Stimulated activated CD8-positive, alpha-beta memory T cell treated with anti-CD3 and anti-CD28 coated beads, Interleukin-4, amount 100 ng/mL, for 24 hours (primary cell): ENCODE measurements at places on chromosomes 1 and 21.

DNA sequence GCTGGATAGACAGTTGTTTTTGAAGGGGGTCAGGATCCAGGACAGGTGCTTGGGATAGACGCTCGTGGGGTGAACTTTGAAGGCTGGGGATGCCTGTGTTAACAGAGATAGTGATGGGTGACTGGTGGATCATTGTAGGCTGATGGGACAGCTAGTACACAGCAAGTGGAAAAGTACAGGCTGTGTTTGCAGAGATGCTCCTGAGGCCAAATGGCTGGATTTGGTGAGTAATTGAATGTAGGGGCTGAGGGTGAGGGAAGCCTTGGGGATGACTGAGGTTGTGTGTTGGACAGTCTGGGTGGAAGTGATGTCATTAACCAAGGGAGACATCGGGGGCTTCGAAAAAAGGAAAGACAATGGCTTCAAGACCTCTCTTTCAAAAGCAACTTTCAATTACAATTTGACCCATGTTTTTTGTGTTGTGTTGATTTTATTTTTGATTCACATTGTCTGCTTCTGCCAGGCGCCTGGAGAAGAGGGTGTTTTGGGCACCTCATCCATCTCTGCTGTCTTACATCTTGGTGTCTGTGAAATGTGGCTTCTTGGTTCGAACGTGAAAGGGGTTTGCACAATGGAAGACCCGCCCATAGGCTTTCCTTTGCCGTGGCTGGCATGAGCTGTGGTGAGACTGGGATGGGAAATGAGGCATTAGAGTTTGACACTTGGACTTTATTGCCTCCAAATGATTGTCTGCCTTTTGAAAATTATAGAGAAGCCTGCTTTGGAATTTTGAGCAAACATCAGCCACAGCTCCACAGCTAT is 147.5 kb downstream of the FOXD2 start:
- no peak for DNase-seq

GRCh38 chr1:238279694-238280380 is 389.1 kb upstream of the ZP4 start:
- DNase-seq: no peak

DNA sequence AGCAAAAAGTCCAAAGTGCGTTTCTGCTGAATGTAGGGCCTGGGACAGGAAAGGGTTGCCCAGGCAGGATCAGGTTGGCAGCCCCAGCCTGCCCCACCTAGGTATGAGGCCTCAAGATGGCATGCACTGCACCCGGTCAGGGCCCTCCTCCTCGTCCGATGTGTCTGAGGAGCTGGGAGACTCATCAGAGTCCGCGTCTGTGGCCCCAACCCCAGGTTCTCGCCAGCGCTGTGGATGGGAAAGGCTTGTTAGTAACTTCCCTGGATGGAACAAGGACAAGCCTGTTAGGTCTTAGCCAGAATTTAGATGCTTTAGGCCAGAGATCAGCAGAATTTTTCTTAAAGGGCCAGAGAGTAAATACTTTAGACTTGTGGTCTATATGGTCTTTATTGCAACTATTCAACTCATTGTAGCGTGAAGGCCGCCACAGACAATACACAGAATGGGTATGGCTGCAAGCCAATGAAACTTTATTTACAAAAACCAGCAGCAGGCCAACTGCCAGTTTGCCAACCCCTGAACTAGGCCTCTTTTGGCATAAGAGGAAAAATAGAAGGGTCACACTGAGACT is 12.4 kb downstream of the PEA15 start:
- DNase-seq: no peak

GRCh38 chr1:170077926-170078325 is 3.4 kb upstream of the KIFAP3 start:
- no peak for DNase-seq

DNA sequence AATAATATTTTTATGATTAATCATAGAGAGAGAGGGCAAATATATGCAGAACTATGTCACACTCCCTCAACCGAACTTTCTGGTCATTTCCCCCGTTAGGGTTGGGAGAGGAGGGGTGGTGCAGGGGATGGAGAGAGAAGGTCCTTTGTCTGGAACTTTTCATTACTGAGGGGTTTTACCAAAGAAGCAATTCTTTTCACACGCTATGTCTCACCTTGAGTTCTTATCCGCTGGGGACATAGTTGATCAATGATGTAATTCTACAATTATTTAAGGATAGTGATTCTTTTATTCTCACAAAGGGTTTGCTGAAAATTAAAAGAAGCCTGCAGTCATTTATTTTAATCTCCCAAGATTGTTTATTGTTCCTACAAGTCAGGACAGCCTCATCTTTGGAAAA is 98.3 kb upstream of the RUNX1 start:
- DNase-seq: no peak

DNA sequence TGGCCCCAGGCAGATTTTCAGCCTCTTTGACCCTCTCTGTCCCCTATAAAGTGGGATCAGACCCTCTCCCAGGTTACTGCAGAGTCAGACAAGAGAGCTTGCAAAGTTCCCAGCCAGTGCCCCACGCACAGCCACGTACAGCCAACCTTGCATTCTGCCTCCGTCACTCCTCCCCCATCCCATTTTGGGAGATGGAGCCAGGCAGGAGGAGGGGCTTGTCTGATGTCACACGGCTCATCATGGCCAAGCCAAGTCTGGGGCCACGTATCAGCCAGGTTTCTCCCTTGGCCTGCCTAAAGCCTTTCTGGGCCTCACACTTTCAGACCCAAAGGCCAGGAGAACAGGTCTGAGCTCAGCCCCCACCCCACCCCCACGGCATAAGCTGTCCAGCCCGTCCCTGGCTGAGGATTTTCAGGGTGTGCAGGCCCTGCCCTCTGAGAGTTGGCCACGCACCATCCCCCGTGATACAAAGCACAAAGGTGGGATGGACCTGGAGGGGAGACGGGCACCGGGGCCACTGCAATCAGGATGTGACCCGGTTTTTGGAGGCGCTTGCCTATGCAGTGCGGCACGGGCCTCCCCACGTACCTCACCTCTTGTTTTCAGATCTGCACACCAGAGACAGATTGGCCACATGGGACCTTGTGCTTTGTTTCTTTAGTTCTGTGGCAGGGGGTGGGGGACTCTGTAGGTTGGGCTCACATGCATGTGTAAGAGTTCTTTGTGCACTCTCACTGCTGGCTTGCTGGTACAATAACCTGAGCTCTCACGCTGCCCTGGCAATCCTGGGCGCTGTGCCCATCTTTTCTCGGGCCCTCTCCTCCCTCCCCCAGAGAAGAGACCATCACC is 47.6 kb downstream of the TRIM11 start:
- no peak for DNase-seq
